ENCODE measurements at places on chromosomes 13 and 19.

DNA sequence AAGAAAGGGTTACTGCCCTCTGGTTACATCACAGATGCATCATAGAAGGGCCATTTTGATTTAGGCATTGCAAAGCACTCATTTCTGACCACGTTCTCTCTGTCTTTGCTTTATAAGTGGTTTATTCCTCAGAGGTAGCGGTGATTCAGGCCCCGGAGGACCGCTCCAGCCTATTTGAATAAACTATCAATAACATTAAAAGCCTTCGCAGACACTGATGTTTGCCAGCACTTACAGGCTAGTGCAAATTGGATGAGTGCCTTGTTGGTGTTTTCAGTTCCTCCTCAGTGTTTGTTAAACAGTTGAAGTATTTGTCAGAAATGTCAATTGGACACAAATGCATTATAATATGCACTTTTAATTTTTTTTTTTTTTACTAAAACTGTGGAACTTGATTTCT is 120.2 kb downstream of the RXFP2 start:
- DNase-seq, result no peak

GRCh38 chr19:53981376-53981951 is 10.0 kb upstream of the CACNG6 start:
- DNase-seq, result no peak

GRCh38 chr13:71278512-71278911 is 588.5 kb downstream of the DACH1 start:
- no peak for DNase-seq

DNA sequence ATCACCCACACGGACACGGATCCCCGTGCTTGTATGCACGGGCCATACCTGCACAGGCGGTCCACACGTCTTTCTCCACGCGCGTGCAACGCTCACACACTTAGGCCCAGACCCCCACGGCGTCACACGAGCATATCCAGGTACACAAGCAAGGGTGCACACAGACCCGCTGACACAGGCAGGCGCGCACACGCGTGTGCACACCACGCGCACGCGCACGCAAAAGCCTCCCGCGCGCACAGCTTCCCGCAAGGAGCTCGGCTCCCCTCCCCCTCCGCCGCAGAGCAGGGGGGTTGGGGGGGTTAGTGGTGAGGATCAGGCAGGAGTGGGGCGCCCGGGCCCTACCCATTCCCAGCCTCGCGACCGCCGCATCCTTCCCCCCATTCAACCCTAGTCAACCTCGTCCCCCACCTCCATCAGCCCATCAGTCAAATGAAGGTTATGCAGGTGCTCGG is 407 bp downstream of the RAB3A start:
- no peak for DNase-seq

- DNase-seq, result no peak
Observed at GRCh38 chr19:29326351-29326750, 113.4 kb upstream of the UQCRFS1 start.

- DNase-seq, result no peak
Observed at GRCh38 chr13:48507021-48507420, 25.9 kb downstream of the RCBTB2 start.

DNA sequence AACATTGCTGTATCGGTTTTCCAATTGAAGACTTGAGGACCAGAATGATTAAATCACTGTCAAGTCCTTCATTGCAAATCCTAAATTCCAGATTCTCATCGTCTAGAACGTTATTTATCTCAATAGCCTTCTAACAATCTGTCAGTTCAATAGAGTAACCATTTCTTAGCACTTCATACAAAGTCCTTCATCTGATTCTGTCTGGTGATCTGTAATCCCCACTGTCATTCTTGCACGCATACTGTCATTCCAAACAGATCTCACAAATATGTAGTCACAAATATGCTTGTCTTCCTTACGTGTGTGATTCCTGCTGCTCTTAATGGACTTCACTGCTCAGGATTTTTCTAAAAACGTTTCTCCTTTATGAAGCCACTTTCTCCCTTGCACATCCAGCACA is 1197.5 kb downstream of the EFNB2 start:
- DNase-seq, result peak; percentile 20

GRCh38 chr19:15463861-15464371 is 428 bp downstream of the RASAL3 start:
- DNase-seq, result no peak

GRCh38 chr19:29014857-29015436 is 198.0 kb downstream of the UQCRFS1 start:
- DNase-seq, result no peak

- peak; percentile 84 for DNase-seq
Observed at GRCh38 chr13:99436686-99437416, 64.4 kb upstream of the TM9SF2 start.
